CD4-positive, CD25-positive, alpha-beta regulatory T cell (primary cell): ENCODE measurements at places on chromosomes 11 and 22. TPM values are rescaled to one million over a fixed set of nuclear protein-coding genes. Genes with fewer than 3 reads are reported as not detected.

The DRD4 gene
- total RNA-seq = not detected

- H3K4me1 ChIP-seq = no peaks in the 10 kb centered on the region
- H3K36me3 ChIP-seq = no peaks in the 10 kb centered on the region
- no peaks in the 10 kb centered on the region for H3K27me3 ChIP-seq
- H3K4me3 ChIP-seq = no peak overlapping the region
- DNase-seq = no peak
- H3K27ac ChIP-seq = no peak overlapping the region
Observed at GRCh38 chr11:23604966-23605365, 744.7 kb upstream of the CCDC179 start.

DNA sequence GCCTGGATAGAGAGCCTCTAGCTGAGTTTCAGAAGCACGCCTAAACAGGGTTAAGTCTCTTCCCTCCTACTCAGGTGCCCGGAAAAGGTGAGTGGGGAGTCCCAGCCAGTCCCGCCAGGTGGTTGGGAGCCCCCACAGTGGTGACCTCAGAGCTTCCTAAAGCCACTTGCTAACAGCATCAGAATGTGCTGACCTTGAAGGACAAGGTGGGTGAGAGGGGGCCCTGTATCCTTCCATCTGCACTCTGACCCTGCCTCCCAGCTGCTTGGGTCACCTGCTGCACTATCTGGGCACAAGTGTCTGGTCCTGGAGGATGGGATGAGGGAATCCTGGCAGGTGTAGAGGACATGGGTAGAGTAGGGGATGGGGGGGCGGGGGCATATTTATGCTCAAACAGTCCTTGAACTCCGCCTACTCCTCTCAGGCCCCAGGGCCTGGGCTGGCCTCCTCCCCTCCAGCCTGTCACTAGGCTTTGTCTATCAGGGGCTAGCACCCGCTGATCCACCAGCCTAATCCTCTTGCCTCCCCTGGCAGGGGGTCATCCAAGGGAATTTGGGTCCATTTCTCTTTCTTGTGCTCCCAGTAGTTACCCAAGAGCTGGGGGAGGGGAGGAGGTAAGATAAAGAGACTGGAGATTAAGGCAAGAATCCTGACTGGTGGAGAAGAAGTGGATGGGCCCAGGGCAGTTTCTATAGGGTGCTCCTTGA lies 3.4 kb downstream of the USP2 start:
- DNase-seq = no peak
- no peak overlapping the region for H3K27ac ChIP-seq
- H3K36me3 ChIP-seq = no peaks in the 10 kb centered on the region
- H3K4me1 ChIP-seq = peaks cover 20% of the 10 kb centered on the region

DNA sequence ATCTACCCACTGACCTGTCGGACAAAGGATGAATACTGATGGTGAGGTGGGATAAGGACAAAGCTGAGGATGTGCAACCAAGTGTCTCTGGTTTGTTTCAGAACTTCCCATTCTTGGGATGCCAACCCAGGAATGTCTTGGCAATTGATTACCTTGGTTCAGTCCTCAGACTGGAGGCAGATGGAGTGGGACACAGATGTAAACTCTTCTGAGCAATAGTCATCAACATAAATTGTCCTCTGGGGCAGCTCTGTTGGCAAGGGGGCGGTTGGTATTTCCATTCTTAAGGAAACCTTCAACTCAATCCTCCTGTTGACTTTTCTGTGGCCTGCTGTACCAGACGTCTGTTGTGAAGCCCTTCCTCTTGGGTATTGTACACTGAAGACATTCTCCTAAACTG lies 6.8 kb downstream of the ABTB2 start:
- peaks cover 2% of the 10 kb centered on the region for H3K4me1 ChIP-seq
- peaks cover 15% of the 10 kb centered on the region for H3K27me3 ChIP-seq
- H3K27ac ChIP-seq = no peak overlapping the region
- no peaks in the 10 kb centered on the region for H3K36me3 ChIP-seq

DNA sequence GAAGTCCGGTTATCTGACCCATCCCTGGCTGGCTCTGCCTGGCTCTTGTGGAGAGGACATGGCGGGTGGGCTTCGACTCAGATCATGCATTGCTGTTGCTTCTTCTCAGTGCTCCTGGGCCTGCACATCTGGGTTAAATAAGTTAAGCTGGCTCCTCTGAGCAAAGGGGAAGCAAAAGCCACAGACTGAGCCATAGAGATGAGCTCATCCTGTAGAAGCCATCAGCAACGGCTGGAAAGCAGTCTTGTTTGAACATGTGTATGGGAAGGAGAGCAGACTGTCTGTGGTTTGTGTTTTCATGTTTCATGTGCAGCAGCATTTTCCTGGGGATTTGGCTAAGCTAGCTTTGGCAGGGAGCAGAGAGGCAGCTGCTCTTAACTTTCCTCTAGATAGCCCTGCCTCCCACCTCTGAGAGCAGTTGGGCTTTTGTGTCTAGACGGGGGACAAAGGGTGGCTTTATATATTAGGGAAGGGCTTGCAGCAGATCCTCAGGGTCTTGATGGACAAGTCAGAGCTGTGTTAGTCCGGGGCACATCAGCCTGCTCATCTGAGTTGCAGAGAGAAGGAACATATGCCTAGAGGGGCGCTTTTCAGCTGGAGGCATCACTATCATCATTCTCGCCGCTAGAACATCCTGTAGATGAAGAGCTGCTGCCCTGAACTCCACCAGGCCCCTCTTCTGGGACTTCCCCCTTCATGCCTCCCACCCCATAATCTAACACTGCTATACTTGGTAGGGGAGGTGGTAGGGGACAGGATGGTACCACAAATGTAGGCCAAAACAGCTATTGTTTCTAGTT lies 14.9 kb downstream of the DCPS start:
- H3K4me3 ChIP-seq = peak overlapping the region; percentile 41
- H3K27ac ChIP-seq = no peak overlapping the region
- peaks cover 27% of the 10 kb centered on the region for H3K36me3 ChIP-seq
- no peaks in the 10 kb centered on the region for H3K27me3 ChIP-seq
